ENCODE measurements at places on chromosomes 3 and 15.

DNA sequence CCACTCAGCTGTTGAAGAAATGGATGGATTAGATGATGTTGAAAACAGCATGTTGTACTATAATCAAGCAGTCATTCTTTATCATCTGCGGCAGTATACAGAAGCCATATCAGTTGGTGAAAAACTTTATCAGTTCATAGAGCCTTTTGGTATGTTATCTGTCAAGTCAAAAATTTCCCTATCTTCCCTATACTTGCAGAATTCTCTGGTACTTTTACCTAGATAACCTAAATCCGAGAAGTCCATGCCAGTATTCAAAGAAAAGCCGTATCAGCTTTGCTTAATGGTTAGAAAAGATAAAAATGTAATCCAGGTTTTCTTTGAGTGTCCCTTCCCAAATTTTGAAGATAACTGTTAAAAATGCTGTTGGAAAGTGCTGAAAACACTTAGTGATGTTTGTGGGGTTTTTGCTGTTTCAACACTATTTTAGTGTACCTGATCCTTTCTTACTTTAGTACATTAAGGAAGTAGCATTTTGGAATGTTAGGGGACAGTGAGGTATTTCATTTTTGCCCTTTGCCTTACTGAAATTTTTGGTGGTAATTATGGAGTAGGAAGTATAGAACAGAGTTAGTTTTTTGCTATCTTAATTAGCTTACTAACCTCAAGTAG, 23.8 kb downstream of the CNOT10 start:
- DNase-seq, result no peak

- no peak for DNase-seq
These were observed 10.4 kb downstream of the INO80 start for GRCh38 chr15:41105348-41106334.

- DNase-seq, result no peak
These were observed 170.9 kb downstream of the PLCL2 start for GRCh38 chr3:17055374-17056276.

DNA sequence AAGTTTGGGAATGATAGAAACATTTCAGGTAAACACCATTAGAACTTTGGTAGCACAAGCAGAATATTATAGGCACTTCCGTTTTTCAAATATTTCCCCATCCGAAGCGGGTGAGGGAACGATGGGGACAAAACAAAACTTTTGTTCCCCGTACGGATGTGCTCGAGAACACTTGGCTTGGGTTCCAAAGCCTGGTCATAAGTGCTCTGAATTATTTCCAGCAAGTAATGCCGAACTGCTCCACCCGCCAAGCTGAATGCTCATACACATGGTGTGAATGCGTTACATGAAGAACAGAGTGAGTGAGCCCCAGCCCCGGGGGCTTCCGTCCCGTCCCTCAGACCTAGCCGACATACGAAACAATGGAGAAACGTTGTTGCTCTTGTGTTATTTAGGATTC, 438.2 kb upstream of the ARRDC4 start:
- no peak for DNase-seq

DNA sequence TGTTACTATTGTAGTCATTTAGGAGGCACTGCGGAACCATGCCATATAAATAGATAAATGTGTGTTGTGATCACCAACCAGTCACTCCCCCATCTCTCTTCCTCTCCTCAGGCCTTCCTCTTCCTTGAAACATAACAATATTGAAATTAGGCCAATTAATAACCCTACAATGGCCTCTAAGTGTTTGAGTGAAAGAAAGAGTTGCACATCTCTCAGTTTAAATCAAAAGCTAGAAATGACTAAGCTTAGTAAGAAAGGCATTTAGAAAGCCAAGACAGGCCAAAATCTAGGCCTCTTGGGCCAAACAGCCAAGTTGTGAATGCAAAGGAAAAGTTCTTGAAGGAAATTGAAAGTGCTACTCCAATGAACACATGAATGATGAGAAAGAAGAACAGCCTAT, 8.1 kb upstream of the DNASE1L3 start:
- DNase-seq, result no peak

- no peak for DNase-seq
These were observed 325.9 kb upstream of the CTDSPL start for GRCh38 chr3:37535526-37536432.

DNA sequence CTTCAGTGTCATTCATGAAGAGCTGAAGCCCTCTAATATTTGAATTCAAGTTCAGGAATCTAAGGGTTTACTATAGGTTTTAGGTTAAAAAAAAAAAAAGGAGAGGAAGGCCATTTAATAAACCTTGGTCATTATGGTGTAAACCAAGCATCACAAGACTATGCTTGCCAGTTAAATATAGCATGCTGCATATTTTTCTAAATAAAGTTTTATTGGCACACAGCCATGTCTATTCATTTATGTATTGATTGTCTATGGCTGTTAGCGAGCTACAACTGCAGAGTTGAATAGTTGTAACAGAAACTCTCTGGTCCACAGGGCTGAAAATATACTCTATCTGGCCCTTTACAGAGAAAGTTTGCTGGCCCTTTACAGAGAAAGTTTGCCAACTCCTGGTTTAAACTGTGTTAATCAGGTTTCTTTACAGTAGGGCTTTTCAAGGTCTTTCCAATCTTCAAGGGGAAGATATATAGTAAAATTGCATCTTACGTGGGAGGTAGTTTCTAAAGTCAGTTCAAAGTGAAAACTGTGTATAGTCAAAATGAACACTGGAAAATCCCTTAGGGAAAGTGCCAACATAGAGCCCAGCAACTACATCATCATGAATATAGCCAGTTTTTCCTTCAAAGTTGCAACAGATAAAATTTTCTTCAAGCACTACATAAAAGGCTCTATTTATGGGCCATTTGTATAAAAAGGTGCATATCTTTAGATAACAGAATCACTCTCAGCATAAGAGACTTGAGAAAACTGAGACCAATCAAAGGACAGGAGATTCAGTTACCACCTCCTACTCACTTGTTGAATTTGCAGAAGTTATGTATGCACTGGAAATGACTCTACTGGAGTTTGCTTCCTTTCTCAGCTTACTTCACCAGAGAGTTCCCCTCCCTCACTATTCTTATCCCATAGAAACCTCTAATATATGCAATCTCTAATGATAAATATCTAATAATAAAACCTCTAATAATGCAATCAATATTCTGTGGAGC, 49.7 kb upstream of the FRMD4B start:
- no peak for DNase-seq

GRCh38 chr3:76942101-76942500, 97.8 kb upstream of the ROBO2 start:
- no peak for DNase-seq

DNA sequence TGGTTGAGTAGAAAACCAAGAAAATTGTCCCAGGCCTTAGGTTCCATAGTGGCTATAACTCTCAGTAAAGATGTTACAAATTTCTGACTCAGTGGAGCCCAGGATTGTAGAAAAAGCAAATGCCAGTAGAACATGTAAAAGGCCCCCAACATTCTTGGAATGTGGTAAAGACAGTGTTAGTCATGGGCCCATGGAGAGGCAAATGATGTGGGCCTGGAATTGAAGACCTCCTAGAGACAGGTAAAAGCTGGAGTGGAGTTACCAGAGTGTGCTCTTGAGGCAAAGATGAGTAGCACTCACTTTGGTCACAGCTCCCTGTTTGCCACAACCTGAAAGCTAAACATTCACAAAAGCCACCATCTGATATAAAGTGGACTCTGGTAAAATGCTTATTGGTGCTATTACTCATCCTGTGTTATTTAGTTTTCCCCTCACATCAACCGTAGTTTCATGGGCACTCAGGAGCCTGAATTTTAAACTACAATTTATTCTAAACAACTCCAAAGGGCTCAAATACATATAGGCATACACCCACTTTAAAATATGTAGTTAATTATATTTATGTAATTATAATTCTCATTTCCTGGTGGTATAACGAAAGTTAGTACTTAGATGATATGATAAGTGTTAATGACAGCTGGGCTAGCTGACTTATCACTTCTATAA, 359.6 kb upstream of the NECTIN3 start:
- no peak for DNase-seq

DNA sequence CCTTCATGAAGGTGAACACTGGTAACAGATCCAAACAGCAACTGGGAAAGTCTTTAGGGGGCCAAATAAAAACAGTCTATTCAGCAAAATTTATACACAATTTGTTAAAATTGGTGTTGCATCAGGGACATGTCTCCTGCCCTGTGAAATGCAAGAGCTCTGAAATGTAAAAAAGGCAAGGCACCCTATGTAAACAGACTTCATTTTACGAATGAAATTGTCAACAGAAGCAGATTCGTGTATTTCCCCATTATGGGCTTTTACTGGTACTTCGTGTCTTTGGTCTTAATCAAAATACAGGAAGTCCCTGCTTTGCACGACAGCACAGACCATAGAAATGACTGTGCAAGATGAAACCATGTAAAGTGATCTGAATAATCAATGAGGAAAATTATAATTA, 127.3 kb upstream of the THBS1 start:
- no peak for DNase-seq

DNA sequence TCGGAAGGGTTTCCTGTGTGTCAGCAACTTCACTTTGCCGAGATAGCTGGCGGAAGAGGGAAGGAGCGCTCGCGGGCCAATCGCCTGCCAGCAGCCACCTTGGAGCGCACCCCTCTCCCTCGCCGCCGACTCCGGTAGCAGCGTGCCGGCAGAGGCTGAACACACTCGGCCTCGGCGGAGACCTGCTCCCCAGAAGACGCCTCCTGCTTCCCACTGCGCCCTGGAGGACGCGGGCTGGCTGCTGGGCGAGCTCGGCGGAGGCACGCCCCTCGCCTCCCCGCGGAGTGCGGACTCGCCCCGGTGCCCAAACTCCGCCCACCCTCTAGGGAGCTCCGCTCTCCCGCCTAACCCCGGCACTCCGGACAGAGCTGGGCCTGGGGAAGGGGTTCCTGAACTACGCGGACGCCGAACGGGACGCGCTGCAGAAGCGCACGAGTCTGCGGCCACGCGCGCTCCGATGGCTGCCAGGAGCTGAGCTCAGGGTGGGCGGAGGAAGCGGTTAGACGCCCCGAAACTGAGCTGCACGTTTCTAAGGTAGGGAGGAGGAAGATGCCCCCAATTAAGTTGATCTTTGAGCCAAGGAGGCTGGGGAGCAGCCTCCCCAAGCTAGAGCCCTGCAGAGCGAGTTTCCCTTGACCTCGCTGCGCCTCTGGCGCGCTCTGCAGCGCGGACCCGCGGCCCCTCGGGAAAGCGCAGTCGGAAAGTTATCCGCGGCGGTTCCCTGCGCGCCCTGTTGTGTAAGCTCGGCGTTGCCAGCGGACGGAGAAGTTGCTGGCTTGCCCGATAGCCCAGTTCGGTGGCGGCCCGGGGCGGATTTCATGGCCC, at the start of gene P2RY1:
TSS of gene P2RY1 (plus strand) at position 356 of the 825 bp plus-strand sequence. CDS start 652 bp downstream, outside the sequence.
- peak; percentile 85 for DNase-seq

- no peak for DNase-seq
These were observed 123.8 kb downstream of the B3GALNT1 start for GRCh38 chr3:160981217-160981938.
